ENCODE measurements at places on chromosomes 6 and 20.

DNA sequence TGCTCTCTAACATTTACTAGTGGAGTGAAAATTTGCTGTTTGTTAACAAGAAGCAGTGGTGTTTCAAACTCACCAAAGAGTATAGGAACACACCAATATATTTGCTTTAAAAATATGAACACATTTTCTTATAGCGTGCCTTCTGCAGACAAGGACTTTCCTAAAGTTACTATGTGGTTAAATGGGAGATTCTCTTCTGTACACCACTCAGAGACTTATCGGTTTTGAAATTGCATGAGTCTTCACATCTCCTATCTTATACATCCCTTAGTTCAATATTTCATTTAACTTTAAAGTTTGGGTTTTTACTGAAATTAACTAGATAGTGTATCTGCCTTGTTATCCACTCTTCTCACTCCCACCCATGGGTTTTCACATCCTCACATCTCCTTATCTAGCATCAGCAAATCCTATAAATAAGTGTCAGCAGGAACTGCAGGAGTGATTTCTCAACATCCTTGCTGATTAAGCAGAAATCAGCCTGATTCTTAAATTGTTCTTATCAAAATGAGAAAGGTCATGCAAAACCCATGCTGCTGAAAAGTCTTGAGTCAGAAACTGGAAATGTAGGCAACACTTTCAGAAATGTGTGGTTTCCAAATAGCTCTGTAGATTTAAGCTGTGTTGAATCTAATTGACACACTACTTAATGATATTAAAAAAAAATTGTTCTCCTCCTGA is 1075.6 kb upstream of the GJE1 start:
- no peak for DNase-seq

DNA sequence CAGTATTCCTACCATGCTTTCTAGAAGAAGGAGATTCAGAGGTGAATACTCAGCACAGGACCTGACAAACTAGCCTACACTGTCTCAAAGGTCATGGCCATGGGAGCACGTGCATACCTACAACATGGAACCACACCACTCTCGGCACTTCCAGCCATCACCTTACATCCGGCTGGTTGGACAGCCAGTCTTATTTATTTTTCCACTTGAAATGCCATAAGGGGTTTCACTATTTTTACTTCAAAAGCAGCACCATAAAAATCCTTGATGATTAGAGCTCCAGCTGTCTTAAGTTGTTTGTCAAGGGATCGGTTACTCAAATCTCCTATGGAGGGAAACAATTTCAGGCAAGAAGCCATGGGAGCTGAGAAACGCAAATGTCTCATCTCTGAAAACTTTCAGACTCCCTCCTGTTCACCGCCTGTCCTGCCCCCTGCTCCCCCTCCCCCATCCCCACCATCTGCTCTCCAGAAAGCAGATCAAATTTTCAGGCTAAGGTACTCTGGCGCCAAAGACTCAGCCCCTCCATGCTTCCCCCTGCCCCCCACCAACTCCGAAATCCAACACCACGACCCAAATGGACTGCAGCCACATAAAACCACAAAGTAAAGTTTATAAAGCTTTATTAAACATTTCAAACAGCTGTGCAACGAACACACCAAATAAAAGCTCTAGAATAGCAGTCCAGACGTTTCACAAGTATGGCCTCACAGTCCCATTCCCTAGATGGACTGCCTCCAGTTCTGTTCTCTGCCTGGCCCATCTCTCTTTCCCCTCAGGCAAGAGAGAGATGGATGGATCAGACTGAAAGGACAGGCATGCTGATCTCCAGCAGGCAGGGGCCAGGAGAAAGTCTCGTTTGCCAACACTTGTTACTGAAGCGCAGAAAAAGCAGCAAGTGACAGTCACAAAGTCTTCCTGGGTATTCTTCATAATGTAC is 4.0 kb upstream of the NNAT start:
- no peak for DNase-seq

DNA sequence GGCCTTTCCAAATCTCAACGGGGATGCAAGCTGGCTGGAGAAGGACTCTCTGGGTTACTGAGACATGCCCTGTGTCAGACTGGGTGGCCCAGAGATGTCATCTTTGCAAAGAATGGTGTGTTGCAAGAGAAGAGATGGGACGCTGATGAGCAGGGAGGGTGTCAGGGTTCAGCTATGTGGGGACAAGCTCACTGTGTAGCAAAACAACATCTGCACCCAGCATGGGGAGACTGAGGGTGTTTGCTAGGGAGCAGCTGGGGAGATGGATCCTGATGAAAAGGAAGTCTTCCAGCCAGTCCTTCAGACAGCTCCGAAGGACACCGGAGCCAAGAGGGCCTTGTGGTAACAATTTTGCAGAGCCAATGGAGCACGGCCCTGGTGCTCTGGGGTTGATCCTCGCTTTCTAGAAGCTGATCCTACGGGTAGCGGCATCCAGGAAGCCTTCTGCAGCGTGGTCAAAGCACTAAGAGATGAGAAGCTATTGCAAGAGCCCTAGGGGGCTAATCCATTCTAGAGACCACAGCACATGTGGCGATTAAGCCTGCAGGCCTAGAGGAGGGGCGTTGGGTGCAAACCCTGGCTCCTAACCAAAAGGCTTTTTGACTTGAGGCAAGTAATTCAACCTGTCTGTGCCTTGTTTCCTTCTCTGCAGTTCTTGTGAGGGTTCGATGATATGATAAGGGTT is 39.9 kb downstream of the EDN3 start:
- no peak for DNase-seq

- DNase-seq: no peak
Observed at GRCh38 chr20:41365777-41366545, 657 bp downstream of the EMILIN3 start.

- no peak for DNase-seq
Observed at GRCh38 chr6:5181510-5182317, 79.0 kb downstream of the LYRM4 start.

DNA sequence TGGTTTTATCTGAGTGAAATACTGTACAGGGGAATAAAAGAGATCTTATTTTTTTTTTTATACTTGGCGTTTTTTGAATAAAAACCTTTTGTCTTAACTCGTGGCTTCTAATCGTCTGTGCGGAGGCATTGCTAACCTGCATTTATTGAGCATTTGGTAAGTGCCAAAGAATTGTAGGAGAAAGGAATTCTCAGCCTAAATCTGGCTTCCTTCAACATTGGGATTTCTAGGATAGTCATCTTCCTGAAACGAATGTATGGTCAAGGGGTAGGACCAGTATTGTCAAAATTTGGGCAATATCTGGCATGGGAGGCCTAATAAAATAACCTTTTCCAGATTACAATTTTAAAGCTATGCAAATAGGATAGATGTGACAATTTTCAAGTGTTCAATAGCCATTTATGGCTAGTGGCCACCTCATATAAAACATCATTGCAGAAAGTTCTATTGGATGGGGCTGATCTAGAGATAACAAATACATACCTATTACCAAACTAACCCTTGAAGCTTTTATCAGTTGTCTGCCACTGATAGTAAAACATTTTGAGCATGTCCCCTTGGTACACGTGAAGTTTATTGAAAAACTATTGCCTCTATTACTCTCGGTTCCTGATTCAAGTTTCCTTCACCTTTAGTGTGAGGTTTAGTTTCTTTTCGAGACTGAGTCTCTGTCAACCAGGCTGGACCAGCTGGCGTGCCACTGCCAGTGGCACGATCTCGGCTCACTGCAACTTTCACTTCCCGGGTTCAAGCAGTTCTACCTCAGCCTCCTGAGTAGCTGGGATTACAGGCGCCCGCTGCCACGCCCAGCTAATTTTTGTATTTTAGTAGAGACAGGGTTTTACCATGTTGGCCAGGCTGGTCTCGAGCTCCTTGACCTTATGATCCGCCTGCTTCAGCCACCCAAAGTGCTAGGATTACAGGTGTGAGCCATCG is 5.6 kb downstream of the PIM1 start:
- DNase-seq: no peak

DNA sequence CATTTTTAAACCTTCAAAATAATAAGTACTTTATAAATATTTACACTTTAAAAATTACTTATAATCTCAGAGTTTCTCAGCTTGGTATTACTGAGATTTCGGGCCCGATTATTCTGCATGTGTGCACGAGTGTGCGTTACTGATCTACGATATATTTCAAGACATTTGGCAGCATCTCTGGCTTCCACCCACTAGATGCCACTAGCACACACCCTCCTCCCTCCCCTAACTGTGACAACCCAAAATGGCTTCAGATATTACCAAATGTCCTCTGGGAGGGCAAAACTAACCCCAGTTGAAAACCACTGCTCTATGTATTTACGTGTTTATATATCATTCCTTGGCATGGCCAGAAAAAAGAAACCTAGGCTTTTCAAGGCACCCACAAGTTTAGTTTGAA is 95.9 kb downstream of the FYN start:
- DNase-seq: no peak

DNA sequence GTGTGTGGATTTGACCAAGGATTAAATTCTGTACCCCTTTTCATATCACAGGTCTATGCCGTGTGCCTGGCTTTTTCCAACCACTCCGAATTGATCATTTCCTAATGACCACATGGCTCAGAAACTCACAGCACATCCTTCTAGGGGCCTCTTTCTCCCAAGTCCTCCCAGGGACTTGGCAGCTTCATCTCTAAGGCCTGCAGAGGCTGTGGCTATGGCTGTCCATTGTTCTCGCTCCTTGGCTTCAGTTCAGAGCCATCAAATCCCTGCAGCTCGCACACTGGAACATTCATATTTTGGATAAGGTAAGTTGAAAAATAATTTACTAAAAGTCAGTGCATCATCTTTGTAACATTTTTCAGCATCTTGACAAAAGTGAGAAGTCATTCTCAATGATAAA is 497.2 kb upstream of the CDH4 start:
- DNase-seq: no peak

DNA sequence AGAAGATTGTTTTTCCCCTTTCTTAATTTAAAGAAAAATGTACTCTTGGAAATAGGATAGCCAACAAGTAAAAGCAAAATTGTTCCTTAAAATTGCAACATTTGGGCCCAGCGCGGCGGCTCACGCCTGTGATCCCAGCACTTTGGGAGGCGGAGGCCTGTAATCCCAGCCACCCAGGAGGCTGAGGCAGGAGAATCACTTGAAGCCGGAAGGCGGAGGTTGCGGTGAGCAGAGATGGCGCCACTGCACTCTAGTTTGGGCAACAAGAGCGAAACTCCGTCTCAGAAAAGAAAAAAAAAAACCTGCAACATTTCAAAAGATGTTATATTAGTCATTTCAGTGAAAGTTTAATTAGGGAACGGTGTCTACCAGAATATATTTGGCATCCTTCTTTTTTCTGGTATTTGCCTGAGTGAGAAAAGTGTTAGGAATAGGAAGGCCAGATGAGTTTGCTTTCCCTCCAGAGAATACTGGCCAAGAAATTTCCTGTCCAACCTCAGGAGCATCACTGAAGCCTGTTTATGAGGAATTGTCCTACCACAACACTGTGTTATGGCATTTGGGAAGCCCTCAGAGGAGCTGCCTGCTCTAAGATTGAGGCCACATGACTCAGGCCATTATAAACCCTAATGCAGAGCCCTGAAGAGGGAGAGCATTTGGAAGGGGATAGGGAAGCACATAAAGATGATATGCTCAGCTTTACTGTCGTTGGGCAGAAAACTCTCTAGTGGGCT is 1.2 kb upstream of the GJA1 start:
- DNase-seq: no peak

DNA sequence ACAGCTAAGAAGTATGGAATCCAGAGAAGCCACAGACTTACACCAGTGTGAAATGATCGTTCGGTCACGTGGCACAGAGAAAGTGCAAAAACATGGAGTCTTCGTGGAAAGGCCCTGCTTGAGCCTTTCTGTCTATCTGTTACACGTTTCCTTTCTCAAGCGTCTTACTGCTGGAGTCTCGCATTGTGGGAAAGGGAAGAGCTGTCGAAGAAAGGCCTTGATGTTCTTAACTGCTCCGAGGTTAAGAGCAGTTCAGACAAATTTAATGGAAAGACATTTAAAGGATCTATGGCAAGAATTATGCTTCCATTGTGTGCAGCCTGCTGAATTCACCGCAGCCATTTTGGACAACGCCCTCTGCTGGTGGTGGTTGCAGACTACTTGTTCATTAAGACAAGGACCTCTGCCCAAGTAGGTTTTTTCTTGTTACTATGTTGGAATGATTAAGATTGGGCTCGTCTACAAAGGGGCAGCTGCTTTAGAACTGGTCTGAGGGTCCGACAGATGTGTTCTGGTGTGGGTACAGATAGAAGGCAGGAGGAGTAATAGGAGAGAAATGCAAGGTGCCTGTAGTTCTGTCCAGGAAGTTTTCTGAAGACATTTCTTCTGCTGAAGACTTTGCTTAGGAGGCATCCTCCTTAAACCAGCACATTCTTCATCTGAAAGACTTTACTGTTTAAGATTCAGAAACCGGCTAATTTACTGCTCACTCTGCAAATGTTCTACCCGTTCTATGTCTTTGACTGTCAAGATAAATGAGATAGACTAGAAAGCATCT is 24.7 kb upstream of the CCN6 start:
- DNase-seq: no peak

GRCh38 chr20:33630507-33630906 is 31.6 kb upstream of the C20orf144 start:
- DNase-seq: no peak

- DNase-seq: no peak
Observed at GRCh38 chr6:71481801-71482200, 193.2 kb downstream of the OGFRL1 start.

DNA sequence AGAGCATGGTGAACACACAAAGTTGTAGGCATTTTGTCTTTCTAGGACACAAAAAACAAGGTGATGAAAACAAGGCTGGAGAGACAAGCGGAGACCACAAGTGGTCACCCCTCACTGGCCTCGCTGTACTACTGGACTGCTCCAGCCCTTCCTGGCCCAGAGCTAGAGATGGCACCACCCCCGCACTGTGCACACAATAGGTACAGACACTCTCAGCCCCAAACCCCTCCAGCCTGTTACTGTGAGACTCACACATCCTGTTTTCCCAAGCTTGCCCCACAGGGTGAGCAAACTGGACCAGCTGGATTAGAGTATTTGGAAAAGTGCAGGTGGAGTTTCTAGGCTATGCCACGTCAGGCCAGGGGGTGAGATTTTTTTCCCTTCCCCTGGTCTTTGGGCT is 8.4 kb upstream of the ZSWIM1 start:
- DNase-seq: no peak

DNA sequence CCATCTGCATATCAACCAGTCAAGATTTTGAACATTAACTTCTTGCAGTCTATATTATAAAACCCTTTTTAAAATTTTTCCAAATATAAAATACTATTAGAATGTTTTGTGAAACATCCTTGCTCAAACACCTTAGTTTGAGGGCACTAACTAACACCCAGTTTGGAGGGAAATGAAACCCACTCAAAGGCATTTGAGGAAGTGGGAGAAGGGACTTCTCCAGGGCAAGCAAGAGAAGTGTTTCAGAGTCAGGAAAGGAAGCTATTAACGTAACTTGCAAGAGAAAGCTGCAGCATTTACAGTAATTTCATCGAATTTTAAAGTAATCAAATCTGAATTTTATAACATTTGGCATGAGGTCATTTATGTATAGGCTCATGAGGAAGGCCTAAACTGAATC is 21.3 kb downstream of the MTFR2 start:
- DNase-seq: no peak

GRCh38 chr6:45094831-45095230 is 233.3 kb upstream of the RUNX2 start:
- DNase-seq: no peak

- DNase-seq: no peak
Observed at GRCh38 chr20:42379385-42379784, 761.2 kb upstream of the CHD6 start.
